AG10803 (cell line): ENCODE measurements at places on chromosomes 11 and 22.

DNA sequence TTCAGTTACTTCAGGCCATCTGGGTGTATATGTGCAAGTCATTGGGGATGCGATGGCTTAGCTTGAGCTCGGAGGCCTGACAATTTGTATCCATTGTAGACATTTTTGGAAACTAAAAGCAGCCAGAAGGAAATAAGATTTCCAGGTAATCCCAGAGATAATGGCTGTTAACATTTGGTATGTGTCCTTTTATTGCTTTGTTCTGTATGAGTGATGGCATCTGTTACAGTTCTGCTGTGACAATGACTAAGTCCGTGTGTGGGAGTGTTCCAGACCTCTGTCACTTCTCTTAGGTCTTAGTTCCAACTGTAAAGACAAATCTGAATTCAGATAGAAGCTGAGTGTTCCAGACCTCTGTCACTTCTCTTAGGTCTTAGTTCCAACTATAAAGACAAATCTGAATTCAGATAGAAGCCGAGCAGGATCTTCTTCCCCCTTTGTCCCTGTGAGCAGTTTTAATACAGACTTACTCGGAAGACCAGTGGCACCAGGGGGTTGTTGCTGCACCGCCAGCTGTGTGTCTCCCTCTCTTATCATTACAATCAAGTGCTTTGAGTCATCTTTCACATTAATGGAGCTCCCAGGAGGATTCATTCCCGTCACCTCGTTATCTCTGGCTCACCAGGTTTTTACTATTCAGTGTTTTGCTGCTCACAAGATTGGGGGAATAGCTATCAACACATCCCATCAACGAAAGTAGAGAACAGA lies 190.9 kb upstream of the SORL1-AS1 start:
- no peak for DNase-seq

DNA sequence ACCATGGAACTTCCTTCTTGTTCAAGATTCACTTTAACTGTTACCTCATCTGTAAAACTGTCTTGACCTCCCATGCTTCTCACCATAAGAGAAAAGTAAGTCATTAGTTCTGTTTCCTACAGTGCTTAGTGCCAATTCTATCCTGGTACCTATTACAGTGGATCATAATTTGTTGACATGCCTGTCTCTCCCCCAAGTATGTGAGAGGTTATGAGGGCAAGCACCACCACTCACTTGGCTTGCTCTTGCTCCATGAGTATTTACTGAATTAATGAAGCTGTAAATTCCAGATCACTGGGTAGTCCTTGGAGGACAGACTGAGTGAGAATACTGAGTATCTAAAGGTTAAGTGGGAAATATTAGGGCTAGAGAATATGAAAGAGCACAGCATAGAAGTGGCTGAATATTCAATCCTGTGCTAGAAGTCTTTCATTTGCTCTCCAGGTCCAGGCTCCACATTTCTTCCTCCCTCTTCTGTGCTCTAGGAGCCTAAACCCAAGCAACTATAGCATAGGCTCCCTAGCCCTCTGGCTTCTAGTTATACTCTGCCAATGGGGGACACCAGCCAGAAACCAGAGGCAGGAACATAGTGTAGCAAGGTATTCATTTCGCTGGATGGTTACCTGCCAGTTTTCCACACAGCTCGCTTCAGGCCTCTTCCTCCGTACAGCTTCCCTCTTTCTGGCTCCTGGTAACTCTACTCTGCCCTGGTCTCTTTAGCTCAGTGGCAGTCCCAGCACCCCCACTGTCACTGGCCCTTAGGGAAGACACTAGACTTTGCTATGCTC lies 118.2 kb upstream of the SLC5A12 start:
- DNase-seq, result peak; percentile 53

DNA sequence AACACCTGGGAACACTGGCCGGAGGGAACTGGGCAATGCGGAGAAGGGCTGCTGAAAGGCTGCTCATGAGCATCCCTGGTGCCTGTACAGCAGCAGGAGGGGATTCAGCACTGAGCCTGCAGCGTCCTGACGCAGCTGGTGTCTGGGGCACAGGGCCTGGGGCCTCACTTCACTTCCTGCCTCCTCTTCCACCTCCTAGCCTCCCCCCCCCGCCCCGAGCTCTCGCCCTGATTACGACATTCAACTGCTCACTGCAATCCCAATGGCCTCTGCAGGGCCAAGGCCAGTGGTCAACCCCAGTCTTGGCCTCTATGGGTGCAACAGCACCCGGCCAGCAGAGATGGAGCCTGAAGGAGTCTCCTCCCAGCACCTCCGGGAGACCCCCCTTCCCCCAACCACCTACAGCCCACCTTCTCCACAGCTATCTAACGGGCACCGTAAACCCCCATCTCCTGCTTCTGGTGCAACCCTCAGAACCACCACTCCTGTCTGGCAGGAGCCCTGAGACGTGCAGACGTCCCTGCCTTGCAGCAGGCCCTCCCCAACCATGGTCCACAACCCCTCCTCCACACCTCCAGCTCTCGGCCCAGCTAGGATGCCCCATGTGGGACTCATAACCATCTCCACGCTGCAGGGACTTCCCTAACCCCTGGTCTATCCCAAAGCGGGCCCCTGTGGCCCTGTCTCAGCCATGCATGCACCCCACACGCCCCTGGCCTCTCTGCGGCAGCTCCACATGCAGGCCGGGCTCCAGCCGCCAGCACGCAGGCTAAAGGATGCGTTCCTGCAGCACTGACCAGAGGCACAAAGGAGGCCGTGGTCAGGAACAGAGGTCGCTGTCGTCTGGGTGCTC lies 38.2 kb downstream of the BRD1 start:
- DNase-seq, result peak; percentile 54

DNA sequence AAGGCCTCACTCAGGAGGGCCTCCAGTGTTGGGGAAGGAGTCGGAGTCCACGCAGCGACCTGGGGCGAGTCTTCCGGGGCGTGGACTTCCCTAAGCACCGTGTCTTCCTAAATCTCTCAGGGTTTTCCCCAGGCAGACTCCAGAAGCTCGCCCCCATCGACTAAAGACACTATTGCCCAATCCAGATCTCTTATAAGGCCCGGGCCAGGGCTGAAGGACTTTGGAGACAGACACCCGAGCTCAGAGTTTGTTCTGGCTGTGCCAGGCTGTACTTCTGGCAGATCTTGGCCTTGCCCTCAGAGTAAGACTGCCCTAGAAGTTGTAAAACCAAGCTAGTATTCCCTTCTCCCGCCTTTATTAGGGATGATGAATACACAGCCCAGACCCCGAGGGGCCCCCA lies 191.4 kb downstream of the BUD13 start:
- DNase-seq, result no peak

- DNase-seq, result no peak
Measured at GRCh38 chr11:44967930-44968496, 17.3 kb upstream of the TP53I11 start.

- DNase-seq, result no peak
Measured at GRCh38 chr22:26753125-26753862, 95.9 kb downstream of the MIAT start.

DNA sequence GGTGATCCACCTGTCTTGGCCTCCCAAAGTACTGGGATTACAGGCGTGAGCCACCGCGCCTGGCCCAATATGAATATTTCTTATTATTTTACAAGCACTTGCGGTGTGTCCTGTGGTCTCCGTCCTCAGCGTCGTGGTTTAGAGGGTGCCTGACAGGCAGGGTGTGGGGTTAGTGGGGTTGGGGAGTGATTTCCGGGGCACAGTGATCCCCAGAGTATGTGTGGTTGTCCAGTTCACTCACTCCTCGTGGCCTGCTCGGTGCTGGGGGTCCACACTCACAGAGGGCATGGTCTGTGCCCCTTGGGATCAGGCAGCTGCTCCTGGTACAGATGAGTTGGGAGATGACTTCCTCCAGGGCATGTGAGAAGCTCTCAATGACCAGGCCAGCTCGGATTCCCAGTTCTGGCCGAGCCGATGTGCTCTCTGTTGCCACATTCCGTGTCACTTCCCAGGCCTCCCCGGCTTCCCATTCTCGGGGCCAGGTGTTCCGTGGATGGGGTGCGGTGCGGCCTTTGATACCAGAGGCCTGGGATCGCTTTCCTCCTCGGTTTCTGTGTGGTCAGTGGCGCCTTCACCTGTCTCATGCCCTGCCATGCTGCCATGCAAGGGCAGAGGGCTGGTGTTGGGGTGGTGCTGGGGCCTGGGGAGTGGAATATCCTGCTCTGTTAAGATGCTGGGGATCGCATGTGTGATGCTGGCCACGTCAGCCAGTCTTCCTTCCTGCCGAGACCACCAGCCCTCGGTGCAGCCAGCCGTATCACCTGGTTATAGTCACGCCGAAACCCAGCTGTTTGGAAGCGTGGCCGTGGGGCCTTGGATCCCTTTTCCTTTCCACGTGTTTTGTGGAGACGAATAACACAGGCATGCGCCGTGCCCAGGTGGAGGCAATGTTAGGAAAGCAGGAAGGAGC lies 39.6 kb downstream of the PARVB start:
- DNase-seq, result no peak

- DNase-seq, result no peak
Measured at GRCh38 chr11:69375316-69376154, 81.6 kb downstream of the MYEOV start.

- no peak for DNase-seq
Measured at GRCh38 chr11:106327134-106327533, 249.7 kb downstream of the AASDHPPT start.

GRCh38 chr22:16834971-16835370 lies 9.8 kb upstream of the XKR3 start:
- peak; percentile 2 for DNase-seq

- DNase-seq, result peak; percentile 25
Measured at GRCh38 chr11:94511932-94512781, at the start of gene C11orf97. Gene C11orf97, plus strand, starts transcription at chr11:94512461. Its CDS starts 68 bp downstream, at chr11:94512529.

GRCh38 chr22:45966320-45966894 lies 10.6 kb downstream of the WNT7B start:
- DNase-seq, result no peak

GRCh38 chr11:59199546-59200422 lies 12.9 kb downstream of the MPEG1 start:
- DNase-seq, result no peak

DNA sequence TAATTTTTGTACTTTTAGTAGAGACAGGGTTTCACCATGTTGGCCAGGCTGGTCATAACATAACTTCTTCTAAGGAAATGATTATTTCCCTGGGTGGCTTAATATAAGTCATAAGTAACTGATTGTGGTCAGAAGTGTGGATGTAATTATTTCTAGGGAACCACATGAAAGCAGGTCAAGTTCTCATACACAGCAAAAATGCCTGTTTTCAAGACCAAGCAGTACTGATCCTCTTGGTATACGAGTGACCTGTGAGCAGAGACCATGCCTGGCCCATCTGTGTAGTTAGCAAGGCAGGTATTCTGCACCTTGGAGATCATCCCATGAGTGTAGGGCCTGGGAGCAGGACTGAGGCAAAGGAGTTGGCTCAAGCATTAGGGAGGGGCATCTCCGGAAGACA lies 32.5 kb upstream of the NUCB2 start:
- DNase-seq, result no peak

GRCh38 chr22:21726650-21727049 lies 8.9 kb downstream of the YPEL1 start:
- DNase-seq, result no peak

DNA sequence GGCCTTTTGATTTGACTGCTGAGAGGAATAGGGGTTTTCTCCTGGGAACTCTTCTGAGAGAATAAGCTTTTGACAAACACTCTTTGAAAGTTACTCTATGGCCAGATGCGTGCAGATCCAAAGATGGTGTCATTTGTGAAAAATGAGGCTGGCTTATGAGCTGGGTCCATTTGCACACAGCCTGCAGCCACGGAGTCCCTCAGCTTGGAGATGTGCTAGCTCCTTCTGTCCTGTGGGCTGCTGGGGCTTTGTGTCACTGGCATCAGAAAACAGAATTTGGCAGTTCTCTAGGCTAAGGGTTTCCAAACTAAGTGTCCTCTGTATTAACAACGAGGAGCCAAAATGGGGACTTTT lies 702.4 kb downstream of the NTM start:
- peak; percentile 78 for DNase-seq

DNA sequence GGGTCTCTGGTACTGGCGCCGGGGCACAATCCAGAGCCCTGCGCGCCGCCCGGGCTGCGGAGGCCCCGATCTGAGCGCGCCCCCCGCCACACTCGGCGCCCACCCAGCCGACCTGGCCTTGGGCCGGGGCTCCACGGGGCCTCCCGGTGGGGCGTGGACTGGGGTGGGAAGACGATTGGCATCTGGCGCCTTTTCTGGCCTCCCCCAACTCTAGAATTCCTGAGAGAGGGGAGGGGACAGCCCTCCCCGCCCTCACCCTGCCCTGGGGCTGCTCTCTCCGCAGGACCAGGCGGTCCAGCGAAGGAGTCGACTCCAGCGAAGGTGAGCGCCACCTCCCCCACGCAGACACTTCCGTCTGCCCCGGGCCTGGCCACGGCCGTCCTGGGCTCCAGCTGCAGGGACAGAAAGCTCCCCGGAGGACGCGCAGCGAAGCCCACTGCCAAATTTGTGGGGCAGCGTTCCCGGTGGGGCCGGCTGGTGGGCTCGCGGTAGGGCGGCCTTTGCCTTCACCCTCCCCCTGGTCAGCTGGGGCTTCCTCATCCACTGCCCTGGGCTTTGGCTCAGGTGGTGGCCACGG lies 593 bp downstream of the SSH3 start:
- no peak for DNase-seq

- DNase-seq, result no peak
Measured at GRCh38 chr11:47400768-47401279, 7.6 kb upstream of the SLC39A13 start.

- no peak for DNase-seq
Measured at GRCh38 chr11:111361874-111362273, 17.2 kb downstream of the POU2AF1 start.

GRCh38 chr22:39935612-39936011 lies 24.6 kb upstream of the TMA7B start:
- DNase-seq, result no peak
